ENCODE measurements at places on chromosomes 6 and 20. TPM values are rescaled to one million over a fixed set of nuclear protein-coding genes. Genes with fewer than 3 reads are reported as not detected.

- no peaks in the 10 kb centered on the region for H3K27me3 ChIP-seq
- H3K36me3 ChIP-seq = no peaks in the 10 kb centered on the region
- DNase-seq = no peak
- H3K4me3 ChIP-seq = no peak overlapping the region
- H3K4me1 ChIP-seq = peaks cover 3% of the 10 kb centered on the region
Observed at GRCh38 chr6:43951756-43952675, 175.2 kb downstream of the MRPL14 start.

DNA sequence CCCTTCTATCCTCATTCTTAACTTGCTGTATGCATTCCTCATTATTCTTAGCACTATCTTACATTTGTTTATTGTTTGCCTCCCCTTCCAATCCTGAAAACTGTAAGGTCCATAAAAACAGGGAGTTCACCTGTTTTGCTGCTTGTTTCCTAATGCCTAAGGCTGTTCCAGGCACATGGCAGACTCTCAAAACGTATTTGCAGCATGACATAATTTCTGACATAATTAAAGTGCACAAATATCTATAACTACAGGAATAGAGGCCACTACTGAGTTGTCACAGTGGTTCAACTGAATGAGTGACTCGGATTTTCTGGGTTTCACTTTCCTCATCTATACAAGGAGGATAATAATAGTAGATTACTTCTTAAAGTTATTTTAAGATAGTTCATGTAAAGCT lies 83.0 kb downstream of the HFE start:
- H3K4me1 ChIP-seq = no peaks in the 10 kb centered on the region
- H3K27me3 ChIP-seq = no peaks in the 10 kb centered on the region
- no peak overlapping the region for H3K27ac ChIP-seq

- DNase-seq = no peak
- H3K36me3 ChIP-seq = no peaks in the 10 kb centered on the region
- no peaks in the 10 kb centered on the region for H3K4me1 ChIP-seq
- H3K4me3 ChIP-seq = no peak overlapping the region
- no peak overlapping the region for H3K27ac ChIP-seq
Observed at GRCh38 chr6:17914651-17915050, 72.8 kb downstream of the KIF13A start.

GRCh38 chr20:44017211-44017610 lies 102.6 kb downstream of the TOX2 start:
- no peaks in the 10 kb centered on the region for H3K36me3 ChIP-seq
- H3K4me1 ChIP-seq = peaks cover 4% of the 10 kb centered on the region
- no peak overlapping the region for H3K4me3 ChIP-seq
- DNase-seq = no peak
- H3K27ac ChIP-seq = no peak overlapping the region
- H3K27me3 ChIP-seq = no peaks in the 10 kb centered on the region

DNA sequence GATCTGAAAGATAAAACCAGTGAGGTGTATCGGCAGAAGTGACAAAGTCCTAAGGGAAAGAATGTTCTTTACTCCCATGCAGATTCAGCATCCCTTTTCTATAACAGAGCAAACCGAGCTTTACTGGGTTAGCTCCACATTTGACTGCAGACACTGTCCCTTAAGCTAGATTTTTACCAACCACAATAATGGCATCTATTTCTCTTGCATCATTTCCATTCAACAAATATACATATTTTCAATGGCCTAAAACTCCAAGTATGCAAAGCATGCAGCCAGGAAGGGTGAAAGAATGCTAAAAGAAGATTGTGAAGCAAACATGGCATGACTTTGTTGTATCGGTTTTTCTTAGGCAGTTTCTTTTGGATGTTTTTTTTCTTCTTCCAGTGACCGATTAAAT lies 255.4 kb downstream of the OGFRL1 start:
- H3K36me3 ChIP-seq = no peaks in the 10 kb centered on the region
- DNase-seq = no peak
- H3K27me3 ChIP-seq = no peaks in the 10 kb centered on the region
- no peak overlapping the region for H3K27ac ChIP-seq
- no peak overlapping the region for H3K4me3 ChIP-seq

- no peaks in the 10 kb centered on the region for H3K27me3 ChIP-seq
- H3K4me3 ChIP-seq = no peak within 1 kb of the TSS
- no peaks in the 10 kb centered on the region for H3K36me3 ChIP-seq
- no peak for DNase-seq
Observed at GRCh38 chr6:29395331-29395730, at the start of gene OR12D2. Gene OR12D2, plus strand, starts transcription at chr6:29395631. Its CDS starts 1,069 bp downstream, at chr6:29396700.

DNA sequence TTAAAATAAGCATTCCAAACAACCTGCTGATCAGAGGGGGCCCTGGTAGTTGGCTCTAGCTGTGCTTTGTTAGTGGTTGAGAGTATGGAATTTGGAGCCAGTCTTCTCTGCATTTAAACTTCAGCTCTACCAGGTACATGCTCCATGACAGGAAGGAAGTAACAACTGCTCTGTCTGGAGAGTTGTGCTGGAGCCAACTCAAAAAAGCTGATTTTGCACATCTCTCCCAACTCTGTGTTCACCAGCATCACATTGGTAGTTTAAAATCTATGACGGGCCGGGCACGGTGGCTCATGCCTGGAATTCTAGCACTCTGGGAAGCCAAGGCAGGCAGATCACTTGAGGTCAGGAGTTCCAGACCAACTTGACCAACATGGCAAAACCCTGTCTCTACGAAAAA lies 68.8 kb upstream of the BMP2 start:
- H3K27ac ChIP-seq = no peak overlapping the region
- no peak for DNase-seq
- H3K27me3 ChIP-seq = no peaks in the 10 kb centered on the region
- no peaks in the 10 kb centered on the region for H3K36me3 ChIP-seq
- H3K4me1 ChIP-seq = peaks cover 3% of the 10 kb centered on the region

DNA sequence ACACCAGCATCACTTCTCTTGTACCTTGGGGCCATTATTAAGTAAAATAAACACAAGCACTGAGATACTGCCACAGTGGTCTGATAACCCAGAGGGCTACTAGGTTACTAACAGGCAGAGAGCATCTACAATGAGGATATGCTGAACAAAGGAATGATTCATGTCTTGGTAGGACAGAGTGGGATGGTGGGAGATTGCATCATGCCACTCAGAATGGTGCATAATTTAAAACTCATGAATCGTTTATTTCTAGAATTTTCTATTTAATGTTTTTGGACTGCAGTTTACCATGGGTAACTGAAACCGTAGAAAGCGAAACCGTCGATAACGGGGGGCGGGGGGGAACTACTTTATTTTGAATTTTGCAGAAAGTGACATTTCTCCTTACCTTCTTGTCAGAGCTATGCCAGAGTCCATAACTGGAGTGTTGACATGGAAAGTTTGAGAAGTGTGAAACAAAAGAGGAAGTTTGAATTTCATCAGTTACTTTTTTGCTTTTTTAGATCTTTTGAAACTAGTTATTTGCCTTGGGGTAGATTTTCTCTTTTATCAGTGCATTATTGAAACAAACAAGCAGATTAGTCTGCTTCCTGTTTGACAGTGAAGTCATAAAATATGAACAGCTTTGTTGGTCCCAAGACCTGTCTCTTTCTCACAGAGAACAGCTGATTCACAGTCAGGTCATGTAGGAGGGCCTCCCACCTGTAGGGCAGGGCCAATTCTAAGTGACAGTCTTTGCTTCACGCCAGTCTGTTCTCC lies 124.9 kb downstream of the KLHL32 start:
- H3K36me3 ChIP-seq = no peaks in the 10 kb centered on the region
- no peaks in the 10 kb centered on the region for H3K27me3 ChIP-seq
- no peaks in the 10 kb centered on the region for H3K4me1 ChIP-seq

- H3K4me1 ChIP-seq = no peaks in the 10 kb centered on the region
- H3K27me3 ChIP-seq = no peaks in the 10 kb centered on the region
- H3K36me3 ChIP-seq = no peaks in the 10 kb centered on the region
- H3K27ac ChIP-seq = no peak overlapping the region
- H3K4me3 ChIP-seq = no peak overlapping the region
- DNase-seq = no peak
Observed at GRCh38 chr6:70118670-70119069, 184.2 kb downstream of the COL9A1 start.

DNA sequence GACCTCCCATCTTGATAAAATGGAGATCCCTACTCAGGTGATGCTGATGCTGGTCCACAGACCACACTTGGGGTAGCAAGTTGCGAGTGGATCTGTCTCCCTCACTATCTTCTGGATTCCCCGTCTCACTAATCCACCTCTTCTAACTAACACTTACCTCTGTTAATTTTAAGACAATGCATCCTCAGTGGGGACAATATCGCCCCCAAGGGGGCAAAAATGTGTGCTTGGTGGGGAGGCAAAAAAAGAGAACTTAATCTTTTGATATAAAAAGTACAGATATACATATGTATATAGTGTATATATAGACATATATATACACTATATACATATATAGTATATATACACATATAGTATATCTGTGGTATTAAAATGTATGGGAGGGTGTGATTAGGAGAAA lies 4.3 kb downstream of the LRFN2 start:
- DNase-seq = no peak
- peaks cover 5% of the 10 kb centered on the region for H3K27me3 ChIP-seq
- no peak overlapping the region for H3K4me3 ChIP-seq
- no peak overlapping the region for H3K27ac ChIP-seq

DNA sequence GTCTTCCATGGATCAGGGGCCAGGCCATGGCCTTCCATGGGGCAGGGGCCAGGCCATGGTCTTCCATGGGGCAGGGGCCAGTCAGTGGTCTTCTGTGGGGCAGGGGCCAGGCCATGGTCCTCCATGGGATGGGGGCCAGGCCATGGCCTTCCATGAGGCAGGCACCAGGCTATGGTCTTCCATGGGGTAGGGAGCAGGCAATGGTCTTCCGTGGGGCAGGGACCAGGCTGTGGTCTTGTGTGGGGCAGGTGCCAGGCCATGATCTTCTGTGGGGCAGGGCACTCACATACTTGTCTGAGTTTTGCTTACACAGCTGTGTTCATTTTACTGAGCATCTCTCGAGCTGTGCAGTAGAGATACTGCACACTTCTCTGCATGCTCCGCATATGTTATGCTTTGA lies 57.3 kb upstream of the THBS2 start:
- no peaks in the 10 kb centered on the region for H3K27me3 ChIP-seq
- H3K4me1 ChIP-seq = no peaks in the 10 kb centered on the region
- no peak for DNase-seq
- H3K36me3 ChIP-seq = no peaks in the 10 kb centered on the region
- no peak overlapping the region for H3K27ac ChIP-seq

GRCh38 chr20:40565001-40565681 lies 123.9 kb downstream of the MAFB start:
- H3K27me3 ChIP-seq = no peaks in the 10 kb centered on the region
- H3K4me1 ChIP-seq = peaks cover 6% of the 10 kb centered on the region
- no peak for DNase-seq
- no peaks in the 10 kb centered on the region for H3K36me3 ChIP-seq

GRCh38 chr6:52550014-52550575 lies 26.8 kb downstream of the TRAM2 start:
- peaks cover 25% of the 10 kb centered on the region for H3K4me1 ChIP-seq
- H3K27ac ChIP-seq = no peak overlapping the region
- no peak overlapping the region for H3K4me3 ChIP-seq
- no peaks in the 10 kb centered on the region for H3K27me3 ChIP-seq

The LHFPL5 gene
- polyA plus RNA-seq = not detected

The PCIF1 gene
- 27.4 TPM for polyA plus RNA-seq

The SMLR1 gene
- polyA plus RNA-seq = 5.1 TPM

The GGTLC1 gene
- not detected for polyA plus RNA-seq

The C6orf163 gene
- 1.3 TPM for polyA plus RNA-seq

The PRDM1 gene
- 0.86 TPM for polyA plus RNA-seq

The PTCHD4 gene
- 0.24 TPM for polyA plus RNA-seq

The GPSM3 gene
- 6.2 TPM for polyA plus RNA-seq

The SUMO4 gene
- polyA plus RNA-seq = not detected

Data from kidney (tissue), 22 donors.